NCI-H524 (cell line): ENCODE measurements at places on chromosomes 3 and 15.

DNA sequence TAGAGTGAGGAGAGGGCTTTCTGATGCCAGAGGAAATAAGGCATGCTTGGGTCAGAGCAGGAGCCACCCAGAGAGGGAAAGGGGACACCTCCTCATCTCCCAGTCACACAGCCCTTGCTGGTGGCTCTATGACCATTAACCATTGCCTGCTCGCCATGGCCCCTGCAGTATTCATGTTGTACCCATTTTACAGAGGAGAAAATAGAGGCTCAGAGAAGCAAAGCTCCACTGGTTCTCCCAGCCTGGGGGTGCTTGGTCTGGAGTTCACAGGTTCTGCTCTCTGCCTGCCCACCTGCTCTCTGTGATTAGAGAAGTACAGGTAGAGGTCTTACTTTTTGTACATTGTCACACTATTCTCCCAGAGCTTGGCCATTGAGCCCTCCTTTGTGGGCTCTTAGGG lies 56.2 kb downstream of the LINGO1 start:
- DNase-seq = no peak

- no peak for DNase-seq
Observed at GRCh38 chr3:60512506-60512905, 738.7 kb downstream of the FHIT start.

- no peak for DNase-seq
Observed at GRCh38 chr3:58104712-58105111, 96.5 kb downstream of the FLNB start.

- DNase-seq = no peak
Observed at GRCh38 chr3:190575437-190576185, 61.7 kb downstream of the IL1RAP start.

DNA sequence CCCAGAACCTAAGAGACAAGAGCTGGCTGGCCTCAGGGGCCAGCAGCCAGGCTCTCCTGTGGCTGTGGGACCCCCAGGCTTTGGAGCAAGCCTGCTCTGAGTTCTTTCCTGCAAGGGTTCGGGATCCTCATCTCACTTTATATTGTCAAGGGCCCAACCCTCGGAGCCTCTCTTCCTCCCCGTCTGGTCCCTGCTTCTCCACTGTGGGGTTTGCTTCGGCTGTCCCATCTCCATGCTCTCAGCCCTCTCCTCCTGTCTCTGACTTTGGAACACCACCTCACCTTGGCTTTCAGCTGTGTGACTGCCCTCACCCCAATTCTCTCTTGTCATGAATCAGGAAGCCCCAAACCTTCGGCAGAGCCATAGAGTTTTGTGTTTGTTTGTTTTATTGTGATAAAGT lies 30.0 kb downstream of the MRAS start:
- DNase-seq = no peak

- no peak for DNase-seq
Observed at GRCh38 chr15:32636410-32636809, 5.1 kb upstream of the SCG5 start.

DNA sequence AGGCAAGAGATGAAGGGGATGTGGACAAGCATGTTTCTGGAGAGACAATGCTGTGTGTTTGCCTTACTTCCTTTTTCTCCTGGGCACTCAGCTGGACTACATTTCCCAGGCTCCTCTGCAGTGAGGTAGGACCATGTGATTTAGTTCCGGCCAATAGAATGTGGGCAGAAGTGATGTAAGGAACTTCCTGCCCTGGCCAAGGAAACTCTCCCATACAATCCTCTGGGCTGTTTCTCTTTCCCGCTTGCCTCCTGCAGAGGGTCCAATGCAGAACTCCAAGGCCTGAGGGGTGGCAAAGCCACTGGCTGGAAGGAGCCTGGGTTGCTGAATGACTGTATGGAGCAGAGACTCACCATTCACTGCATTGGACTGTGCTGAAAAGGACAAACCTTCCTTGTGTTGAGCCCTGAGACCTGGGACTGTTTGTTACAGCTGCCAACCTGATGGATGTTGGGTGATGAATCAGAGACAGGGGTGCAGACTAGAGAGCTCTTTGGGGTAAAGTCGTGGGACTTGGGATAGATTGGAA lies 82.7 kb upstream of the SLC6A6 start:
- DNase-seq = peak; percentile 27

GRCh38 chr15:76840830-76841460 lies 64.2 kb downstream of the SCAPER start:
- peak; percentile 60 for DNase-seq

- DNase-seq = no peak
Observed at GRCh38 chr3:52118156-52118875, 35.9 kb downstream of the POC1A start.

DNA sequence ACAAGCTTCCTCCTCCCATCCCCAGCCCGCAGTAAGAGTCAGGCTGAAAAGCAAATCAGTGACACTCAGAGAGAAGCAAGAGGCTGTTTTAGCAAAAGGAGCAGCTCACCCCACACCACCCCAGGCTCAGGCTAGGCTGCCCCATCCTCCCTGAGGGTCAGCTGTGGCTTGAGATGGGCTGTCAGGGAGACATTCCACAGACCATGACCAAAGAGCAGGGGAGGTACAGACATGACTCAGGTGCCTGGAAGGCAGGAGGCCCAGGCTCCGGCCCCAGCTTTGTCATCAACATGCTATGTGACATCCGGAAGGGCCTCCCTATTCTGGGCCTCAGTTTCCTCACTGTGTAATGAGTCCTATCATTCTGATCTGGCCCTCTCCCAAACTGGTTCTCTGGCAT lies 24.7 kb downstream of the HCN4 start:
- no peak for DNase-seq

GRCh38 chr3:68360492-68360891 lies 571.9 kb downstream of the TAFA4 start:
- DNase-seq = no peak

GRCh38 chr3:169811631-169812331 lies 889 bp upstream of the LRRIQ4 start:
- DNase-seq = peak; percentile 43

DNA sequence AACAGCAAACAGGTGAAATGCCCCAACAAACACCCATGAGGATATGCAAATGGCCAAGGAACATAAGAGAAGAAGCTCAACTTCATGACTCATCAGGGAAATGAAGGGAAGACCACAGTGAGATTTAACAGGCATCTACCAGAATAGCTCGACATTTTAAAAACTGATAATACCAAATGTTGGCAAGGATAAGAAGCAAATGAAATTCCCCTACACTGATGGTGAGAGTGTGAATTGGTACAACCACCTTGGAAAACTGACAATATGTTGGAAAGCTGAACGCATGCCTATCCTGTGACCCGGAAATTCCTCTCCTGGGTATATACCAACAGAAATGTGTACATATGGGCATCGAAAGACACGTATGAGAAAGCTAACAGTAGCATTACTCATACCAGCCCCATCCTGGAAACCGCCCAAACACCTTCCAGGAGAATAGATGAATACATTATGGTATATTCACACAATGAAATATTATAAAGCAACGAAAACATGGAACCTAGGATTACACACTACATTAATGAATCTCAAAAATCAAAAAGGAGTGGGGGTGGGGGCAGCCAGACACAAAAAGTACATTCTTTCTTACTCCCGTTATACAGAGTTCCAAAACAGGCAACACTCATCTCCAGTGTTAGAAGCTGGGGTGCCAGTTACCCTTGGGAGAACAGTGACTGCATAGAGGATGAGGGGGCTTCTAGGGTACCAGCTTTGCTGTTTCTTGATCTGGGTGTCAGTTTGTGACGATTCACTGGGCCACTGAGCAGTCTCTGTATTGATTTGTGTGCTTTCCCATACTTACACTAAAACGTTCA lies 16.9 kb downstream of the RFTN1 start:
- no peak for DNase-seq

- no peak for DNase-seq
Observed at GRCh38 chr3:23421811-23422516, 218.8 kb downstream of the UBE2E2 start.

DNA sequence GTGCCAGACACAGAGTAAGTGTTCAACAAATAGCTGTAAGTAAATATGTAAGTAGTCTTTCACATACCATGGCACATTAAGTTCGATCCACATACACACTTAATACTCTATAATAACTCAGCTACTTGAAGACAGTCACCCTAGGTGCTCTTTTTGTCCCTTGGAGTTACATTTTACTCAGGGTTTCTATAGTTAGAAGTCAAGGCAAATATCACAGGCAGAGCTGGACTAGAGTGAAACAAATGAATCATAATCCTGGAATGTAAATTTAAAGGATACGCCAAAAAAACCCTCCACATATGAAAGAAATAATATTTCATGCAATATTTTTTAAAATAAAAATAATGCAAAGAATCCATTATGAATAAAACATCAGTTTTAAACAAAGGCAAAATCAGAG lies 461.8 kb downstream of the MAGI1 start:
- no peak for DNase-seq

- no peak for DNase-seq
Observed at GRCh38 chr3:60053526-60054265, 1003.9 kb upstream of the CFAP20DC start.

DNA sequence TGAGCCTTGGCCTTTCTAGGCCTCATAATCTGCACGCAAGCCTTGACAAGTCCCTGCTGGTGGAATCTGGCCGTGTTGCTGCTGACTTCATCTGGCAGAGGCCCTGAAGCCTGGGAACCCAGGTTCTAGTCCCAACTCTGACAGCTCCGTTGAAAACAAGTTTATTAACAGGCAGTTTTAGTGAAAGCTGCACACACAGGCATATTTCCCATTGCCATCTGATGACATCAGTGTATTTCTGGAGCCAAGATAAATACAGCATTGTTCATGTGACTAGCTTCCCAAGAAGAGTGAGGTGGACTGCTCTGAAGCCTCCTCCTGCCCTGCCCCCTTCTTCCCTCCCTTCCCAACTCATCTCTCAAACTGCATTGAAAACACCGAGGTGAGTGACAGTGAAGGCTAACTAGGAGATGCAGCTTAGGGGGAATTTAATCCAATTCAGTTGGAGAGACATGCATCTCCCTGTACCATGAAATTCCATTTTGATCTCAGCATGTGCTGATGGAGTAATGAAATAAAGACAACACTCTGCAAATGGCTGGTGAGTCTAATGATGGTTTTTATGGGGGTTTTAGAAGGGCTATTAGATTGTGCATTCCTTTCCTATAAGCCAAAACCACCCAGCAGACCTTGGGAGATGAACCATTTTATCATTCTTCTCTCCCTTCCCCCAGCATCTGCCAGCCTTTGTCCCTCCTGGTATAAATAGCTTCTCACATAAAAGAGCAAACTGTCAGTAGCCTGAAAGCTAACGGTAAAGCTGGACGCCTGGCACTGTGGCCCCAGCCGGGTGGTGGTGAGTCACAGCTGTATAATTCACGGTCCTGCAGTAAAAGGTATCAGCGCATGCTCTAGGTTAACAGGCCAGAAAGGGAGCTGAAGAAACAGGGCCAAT lies 38.0 kb downstream of the PRICKLE2 start:
- DNase-seq = no peak

DNA sequence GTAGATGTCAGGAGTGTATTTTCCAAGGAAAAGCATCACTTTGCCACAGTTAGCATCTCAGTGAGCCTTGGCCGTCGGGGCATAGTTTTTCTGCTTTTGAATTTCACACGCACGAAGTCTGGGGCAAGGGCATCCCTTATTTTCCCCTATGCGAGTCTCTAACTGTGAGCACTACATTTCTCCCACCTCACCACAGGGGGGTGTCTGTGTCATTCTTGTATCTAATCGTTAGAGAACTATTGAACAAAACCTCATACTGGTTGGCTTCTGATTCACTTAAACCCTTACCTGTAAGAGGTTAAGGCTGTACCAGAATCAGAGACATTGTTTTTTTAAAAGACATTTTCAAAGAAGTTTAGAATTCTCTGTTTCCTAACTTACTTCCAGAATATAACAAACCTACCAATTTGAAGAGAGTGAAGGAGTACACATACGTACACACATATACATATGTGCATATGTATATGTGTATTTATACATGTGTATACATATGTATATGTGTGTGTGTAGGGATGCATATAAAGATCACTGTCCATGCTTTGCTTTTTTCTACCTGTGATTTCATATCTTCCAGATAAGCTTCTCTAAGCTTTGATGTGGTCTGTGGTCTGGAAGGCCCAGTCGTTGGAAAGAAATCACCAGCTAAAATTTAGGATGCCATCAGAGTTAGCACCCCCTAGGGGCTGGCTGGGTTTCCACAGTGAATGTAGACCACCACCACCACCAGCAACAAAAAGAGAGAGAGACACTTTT lies 49.4 kb downstream of the MYZAP start:
- DNase-seq = peak; percentile 58

DNA sequence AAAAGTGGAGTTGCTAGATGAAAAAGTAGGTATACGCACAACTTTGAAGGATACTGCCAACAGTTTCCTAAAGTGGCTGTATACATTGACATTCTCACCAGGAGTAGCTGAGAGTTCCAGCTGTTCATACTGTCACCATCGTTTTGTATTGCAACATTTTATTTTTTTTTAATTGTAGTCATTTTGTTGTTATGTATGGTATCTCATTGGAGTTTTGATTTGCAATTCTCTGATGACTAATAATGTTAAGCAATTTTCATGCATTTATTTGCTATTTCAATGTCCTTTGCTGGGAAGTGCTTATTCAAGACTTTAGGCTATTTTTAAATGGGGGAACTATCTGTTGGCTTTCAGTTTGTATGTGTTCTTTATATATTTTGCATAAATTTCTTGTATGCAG lies 185.1 kb upstream of the TGFBR2 start:
- no peak for DNase-seq

GRCh38 chr3:25789596-25790556 lies at the start of gene OXSM:
Gene OXSM (plus strand): TSS chr3:25790090. CDS start chr3:25791021, 931 bp downstream.
- peak; percentile 88 for DNase-seq

DNA sequence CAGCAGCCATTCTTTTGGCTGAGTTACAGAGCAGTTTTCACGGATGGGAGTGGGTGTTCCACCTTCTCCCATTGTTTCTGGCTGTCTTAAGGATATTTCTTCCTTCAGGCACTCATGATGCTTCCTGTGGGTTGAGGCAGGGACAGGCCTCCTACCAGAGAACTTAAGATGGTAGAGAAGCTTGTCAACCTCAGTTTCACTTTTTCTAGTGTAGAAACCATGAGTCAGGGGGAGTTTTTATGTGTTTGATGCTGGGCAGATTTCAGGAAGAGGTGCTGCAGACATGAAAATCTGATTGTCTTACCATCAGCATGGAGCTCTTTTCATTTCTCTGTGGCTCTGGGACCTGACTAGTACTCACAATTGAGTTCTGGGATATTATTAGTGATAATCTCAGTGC lies 48.7 kb upstream of the VEPH1 start:
- DNase-seq = no peak

DNA sequence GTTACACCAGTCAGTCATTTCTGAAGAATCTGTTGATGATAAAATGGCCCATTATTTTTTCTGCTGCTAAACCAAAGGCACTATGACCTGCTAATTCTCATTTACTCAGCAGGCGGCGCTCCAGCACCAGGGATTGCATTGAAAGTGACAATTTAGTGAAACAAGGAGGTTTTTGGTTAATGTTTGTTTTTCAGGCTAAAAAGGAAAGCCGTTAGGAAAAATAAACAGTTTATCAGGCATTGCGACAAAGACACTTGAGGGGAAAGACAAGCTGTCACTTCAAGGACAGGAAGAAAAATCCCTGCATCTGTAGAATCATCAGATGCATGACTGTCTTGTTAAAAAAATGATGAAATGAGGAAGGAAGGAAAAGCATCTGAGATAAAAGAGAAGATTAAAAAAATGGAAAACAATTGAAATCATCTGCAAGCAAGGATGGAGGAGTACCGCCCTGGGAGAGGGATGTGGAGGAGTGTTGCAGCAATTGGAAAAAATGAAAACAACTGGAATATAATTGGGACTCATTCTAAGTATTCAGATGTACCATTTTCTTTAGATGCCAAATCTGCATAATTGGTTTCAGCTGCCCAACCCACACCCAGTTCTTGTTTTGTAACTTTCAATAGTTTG lies 54.0 kb downstream of the NR1D2 start:
- DNase-seq = peak; percentile 31
